ENCODE measurements at places on chromosomes 7 and 10.

DNA sequence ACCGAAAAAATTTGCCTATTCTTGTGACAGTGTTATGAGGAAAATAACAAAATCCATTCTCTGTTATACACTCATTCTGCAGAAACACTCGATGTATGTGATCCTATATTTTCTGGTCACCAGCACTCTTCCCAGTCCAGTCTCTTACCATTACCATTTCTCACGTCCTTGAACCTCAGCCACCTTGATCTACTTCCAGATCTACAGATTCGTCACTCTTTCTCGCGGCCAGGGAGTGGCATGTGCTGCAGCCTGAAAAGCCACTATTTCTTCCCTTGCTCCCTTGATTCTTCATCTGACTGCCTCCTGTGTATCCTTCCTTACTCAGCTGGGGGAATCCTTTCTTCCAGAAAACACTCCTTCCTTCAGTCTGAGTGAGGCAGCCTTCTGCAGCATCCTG is 14.1 kb upstream of the TAF3 start:
- no peak for DNase-seq

- no peak for DNase-seq
Measured at GRCh38 chr7:73721377-73721817, 1.9 kb upstream of the STX1A start.

DNA sequence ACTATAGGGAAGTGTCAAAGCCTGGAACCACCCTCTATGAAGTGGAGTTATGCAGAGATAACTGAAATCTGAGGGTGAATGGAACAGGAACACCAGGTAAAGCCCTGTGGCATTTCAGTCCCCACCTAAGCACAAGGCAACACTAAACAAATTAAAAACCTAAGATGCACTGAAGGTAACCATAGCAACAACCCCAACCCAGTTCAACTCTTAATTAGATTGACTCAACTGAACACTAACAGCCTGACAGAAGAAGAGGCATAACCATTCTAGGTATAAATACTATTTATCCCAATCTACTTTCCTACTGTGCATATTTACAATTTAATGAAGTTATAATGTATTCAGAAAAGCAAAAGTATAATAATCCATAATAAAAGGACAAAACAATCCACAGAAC is 9.2 kb upstream of the GIMAP5 start:
- no peak for DNase-seq

DNA sequence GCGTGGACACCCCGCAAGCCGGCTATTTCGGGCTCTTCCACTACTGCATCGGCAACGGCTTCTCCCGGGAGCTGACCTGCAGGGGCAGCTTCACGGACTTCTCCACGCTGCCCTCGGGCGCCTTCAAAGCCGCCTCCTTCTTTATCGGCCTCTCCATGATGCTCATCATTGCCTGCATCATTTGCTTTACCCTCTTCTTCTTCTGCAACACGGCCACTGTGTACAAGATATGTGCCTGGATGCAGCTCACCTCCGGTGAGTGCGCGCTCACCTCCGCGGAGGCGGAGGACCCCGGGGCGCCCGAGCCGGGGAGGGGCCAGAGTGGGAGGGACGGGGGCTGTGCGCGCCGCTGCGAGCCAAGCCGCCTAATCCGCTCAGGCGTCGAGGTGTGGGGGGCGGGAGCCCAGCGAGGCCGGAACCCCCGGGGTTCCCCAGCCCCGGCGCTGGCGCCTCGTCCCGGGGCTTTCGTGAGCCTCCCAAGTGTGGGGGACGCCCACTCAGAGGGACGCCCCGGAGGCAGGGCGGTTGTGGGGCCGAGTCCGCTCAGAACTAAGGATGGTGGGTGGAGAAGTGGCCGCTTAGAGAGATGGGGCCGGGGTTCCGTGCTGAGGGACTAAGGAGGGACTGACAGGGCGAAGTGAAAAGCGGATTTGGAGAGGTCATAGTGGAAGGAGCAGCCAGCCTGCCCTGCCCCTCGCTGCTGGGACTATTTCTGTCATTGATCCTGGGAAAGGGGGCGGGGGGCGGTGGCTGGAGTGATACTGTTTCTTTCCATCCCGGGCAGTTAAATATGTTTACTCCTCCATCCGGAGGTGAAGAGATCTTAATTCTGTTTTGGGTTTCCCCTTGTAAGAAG is 795 bp downstream of the LHFPL3 start:
- no peak for DNase-seq

- DNase-seq: no peak
Measured at GRCh38 chr10:60155099-60155877, 234.4 kb downstream of the ANK3 start.

DNA sequence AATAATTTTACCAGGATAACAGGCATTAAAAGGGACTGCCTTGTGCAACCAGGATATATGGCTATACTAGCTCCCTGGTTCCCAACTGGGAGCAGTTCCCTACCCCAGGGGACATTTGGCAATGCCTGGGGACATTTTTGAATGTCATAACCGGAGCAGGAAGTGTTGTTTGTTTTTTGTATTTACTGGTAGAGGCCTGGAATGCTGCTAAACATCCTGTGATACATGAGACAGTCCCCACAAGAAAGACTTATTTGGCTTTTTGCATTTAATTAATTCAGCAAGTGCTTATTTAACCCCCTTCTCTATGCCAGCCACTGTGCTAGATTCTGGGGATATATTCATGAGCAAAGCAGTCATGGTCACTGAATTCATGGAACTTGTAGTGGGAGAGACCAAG is 181.2 kb downstream of the BBS9 start:
- no peak for DNase-seq

DNA sequence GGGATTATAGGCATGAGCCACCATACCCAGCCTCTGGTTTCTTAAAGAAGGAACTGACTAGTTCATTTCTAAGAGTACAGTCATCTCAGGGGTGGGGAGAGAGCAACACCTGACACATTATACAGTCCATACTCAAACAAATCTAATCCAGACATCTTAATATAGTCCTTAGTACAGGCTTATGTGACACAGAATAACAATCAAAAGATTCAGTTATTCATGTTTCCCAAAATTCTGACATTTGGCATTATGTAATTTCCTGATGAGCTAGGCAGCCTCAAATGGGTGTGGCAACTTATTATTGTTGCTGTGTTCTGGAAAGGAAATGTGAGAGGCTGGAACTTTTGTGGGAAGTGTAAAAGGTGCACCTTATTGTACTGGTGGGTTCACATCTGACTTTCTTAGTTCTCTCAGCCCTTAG is 116.3 kb downstream of the WDFY4 start:
- no peak for DNase-seq

GRCh38 chr7:135274495-135275268 is 41.0 kb downstream of the STRA8 start:
- peak; percentile 82 for DNase-seq

DNA sequence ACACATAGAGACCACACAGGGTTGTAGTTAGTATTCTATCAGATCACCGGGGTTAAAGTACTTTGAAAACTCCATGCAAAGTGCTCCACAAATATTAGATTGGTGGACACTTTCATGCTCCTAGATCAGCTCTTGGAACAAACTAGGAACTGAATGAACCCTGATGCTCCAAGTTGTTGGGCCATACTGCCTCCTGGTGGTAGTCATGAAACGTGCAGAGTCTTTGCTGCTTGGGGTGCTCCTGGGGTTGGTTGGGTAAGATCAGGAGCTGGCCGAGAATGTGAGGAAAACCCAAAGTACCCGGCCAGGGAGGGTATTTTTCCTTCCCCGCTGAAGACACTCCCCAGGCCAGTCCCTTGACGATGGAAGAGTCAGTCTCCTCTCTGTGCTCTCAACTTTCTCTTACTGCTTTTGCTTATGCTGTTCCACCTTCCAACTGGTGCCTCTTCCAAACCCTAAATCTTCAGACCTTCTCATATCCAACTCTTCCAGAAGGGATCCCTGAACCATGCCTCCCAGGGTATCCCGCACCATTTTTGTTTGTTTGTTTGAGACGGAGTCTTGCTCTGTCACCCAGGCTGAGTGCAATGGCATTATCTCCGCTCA is 918 bp upstream of the RPEL1 start:
- DNase-seq: peak; percentile 86
